ENCODE measurements at places on chromosomes 1 and 21.
A peak's percentile ranks its signal among the peaks of the same experiment; 100 is the strongest.

GRCh38 chr21:44575307-44576024 is 1.9 kb downstream of the KRTAP10-4 start:
- DNase-seq: no peak

GRCh38 chr21:26032263-26032662 is 138.3 kb downstream of the APP start:
- DNase-seq: no peak

DNA sequence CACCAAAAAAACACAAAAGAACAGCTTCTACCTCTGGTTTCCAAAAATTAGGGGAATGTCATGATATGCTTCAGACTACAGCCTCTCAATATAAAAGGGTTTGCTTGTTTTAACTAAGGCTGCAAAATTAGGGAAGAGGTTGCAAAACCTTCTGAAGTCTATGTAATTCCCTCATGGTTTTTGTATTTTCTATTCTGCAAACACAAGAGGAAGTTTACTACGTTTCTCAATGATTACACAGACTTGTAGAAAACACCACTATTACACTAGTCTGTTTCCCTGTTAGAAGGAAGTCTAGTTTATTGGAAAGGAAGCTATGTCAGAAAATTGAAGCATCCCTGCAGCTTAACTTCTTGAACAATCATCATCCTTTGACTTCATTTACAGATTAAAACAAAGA is 229.7 kb upstream of the FMN2 start:
- DNase-seq: no peak

DNA sequence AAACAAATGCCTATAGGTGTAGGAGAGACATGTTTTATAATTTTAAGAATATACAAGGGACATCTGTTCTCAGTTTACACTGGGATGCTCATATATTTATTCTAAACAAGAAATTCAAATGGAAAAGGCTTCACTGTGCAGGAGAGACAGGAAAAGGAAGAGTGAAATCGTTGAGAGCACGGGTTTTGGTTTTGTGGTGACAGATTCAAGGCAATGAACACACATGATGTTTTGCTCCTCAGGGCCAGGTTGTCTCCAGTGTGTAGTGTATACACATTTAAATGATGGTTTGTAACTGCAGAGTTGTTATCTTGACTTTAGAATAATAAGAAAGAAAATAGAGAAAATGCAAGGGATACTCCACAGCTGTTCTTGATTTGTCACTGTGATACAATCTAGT is 73.7 kb downstream of the S1PR1 start:
- DNase-seq: no peak

- DNase-seq: peak; percentile 85
Observed at GRCh38 chr1:33086384-33086850, 5.5 kb downstream of the AZIN2 start.

GRCh38 chr1:94627771-94628498 is 86.4 kb upstream of the F3 start:
- no peak for DNase-seq

GRCh38 chr1:166858726-166859419 is 17.2 kb downstream of the TADA1 start:
- DNase-seq: no peak

DNA sequence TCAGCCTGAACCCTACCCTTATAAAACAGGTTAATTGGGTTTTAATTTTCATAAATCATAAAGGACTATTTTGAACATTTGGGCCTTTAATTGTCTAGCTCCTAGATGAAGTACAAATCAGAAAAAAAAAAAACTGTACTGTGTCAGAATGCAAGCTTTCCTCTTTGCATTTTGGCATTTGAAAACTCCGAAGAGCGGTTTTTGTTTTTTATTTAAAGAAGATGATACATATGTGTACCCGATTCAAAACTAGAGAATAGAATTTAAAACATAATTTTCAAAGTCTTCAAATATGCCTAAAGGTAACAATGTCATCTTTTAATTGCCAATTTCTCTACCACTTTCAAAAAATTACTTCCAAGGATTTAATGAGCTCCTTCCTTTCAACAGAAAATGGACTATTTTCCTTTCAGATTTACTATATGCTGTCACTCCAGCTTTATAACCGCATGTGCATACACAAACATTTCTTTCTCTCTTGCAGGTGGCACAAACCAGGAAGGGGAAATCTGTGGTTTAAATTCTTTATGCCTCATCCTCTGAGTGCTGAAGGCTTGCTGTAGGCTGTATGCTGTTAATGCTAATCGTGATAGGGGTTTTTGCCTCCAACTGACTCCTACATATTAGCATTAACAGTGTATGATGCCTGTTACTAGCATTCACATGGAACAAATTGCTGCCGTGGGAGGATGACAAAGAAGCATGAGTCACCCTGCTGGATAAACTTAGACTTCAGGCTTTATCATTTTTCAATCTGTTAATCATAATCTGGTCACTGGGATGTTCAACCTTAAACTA is 33.7 kb downstream of the MRPL39 start:
- peak; percentile 63 for DNase-seq

DNA sequence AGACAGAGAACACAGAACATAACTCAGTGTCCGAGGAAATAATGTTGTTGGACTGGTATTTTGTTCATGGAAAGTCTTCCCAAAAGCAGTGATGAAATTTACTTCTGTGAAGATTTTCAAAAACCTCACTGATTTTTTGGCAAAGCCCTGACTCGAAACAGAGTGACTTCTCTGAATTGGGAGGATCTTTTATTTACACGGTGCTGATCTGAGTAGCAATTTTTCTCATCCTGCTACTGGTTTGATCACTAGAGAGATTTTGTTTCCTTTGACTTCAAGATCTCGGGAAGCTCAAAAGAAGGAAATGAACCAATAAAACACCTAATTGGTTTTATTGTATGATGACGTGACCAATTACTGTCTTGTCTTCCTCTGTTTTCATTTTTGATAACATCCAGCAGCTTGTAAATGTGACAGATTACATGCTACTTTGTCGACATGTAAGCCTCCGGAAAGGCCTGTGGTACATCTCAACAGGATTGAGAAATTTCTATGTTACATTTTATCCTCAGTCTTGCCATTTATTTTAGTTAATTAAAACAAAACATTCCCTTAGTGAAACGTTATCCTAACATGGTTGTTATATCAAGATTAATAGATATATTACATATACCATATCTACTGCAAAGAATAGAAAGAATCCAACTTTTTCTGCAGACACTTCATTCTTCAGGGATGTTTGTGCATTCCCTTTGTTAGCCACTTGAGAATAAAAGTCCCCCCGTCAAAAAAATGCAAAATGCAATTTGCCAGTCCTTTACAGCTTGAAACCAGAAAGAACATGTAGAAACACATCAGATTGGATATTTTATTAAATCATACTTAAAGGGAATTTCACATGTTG is 42.8 kb upstream of the IFI44L start:
- no peak for DNase-seq

- no peak for DNase-seq
Observed at GRCh38 chr1:164753521-164754077, 194.6 kb downstream of the PBX1 start.

- DNase-seq: no peak
Observed at GRCh38 chr1:110341872-110342331, 2.7 kb downstream of the RBM15 start.

DNA sequence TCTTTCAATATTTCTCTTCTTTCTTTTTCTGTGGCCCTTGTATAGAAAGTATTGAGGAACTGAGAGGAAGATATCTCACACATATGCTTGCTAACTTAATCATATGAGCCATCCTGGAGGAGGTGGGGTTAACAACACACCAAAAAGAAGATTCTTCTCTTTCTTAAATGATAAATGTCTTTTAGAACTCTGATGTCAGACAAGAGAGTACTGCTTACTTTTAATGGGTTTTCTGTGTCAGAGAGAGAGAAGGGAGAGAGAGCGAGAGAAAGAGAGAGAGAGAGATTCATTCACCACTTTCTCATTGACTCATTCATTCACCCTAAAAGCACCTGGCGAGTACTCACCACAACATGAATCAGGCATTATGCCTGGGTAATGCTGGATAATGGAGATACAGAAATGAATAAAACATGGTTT is 250.3 kb upstream of the SGIP1 start:
- DNase-seq: no peak

DNA sequence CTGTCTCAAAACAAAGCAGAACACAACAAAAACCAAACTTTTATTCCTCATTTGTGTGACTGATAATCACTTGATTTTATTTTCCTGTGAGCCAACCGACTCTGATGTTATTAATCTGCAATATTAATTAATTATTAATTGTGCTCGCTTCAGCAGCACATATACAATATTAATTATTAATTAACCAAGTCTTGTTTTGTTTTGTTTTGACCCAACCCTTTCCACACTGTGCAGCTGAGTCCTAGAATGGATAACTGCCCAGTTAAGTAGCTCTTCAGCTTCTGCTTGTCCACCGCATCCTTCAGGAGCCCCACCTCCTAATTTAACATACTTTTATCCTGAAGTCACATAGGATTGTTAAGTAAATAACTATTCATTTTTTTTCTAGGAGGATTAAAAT is 47.4 kb upstream of the EXO1 start:
- no peak for DNase-seq

Data from SJCRH30 (cell line).